ENCODE measurements at places on chromosomes 7 and 10. TPM values are rescaled to one million over a fixed set of nuclear protein-coding genes. Genes with fewer than 3 reads are reported as not detected.

Gene TRIL
- 36.6 TPM for polyA plus RNA-seq

Gene CALCR
- not detected for polyA plus RNA-seq

Gene NYAP1
- 2.5 TPM for polyA plus RNA-seq

Gene HYAL4
- 0.04 TPM for polyA plus RNA-seq

Gene AGR2
- polyA plus RNA-seq: 111 TPM

GRCh38 chr7:27605689-27606269, 56.9 kb downstream of the HIBADH start:
- no peak for DNase-seq

DNA sequence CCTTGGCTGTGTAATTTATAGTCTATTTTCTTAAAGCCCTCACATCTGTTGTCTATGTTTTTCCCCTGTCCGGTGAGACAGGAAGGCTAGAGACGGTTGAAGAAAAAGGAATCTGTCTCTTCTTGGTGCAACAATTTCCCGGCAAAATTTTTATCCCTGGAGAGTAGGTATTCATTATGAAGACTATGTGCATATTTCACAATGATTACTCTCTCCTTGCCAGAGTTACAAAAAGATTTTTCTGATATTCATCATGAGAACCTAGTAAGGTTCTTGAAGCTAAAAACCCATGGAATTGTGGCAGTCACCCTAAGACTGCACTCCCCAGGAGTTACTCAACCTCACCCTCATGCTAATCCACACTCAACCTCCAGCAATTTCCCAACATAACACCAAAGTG, 55.0 kb upstream of the GHITM start:
- no peak for DNase-seq

DNA sequence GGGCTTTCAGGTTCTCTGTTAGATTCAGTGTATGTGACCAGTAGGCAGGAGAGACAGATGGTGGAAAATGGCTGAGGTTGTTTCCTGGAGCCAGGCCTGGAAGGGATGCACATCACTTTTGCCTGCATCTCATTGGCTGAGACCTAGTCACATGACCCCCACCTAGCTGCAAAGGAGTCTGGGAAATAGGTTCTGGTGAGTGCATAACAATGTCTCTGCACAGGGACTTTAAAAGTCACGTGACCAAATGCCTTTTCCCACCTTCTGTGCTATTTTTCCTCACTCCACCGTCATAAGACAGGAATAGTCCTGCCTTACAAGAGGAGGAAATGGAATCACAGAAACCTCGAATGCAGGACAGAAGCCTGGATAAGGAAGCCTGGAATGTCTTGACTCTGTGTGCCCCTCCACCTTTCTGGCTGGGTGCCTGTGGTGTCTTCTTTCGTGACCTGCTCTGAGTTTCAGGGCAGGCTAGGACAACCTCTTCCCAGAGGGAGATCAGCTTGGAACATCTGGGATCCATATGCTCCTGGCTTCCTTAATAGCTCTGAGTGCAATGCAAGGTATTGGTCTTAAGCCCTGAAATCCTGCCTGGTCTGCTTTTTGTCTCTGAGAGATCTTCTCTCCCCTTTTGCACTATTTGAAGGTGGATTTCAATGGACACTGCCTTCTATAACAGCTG, 139.9 kb upstream of the ZNF438 start:
- DNase-seq: no peak

DNA sequence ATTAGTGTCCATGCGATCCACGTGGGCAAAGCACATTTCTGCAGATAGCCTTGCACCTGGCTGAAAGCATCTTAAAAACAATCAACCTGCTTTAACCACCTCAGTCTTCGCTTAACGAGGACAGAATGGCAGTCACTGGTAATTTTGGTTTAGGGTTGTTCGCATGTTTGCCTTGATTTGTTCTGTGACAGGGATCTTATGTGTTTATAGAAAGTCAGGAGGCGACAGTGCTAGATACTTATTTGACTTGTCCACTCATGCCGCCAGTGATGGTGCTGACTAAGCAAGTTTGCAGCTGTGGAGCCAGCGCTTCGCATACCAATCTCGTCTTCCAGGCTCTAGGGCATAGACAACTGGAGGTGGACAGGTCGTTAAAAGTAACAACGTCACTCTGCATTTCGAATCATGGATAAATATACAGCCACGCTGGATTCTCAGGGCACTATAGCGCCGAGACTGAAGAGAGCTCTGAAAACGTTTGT, 1.2 kb upstream of the TMEM243 start:
- no peak for DNase-seq

DNA sequence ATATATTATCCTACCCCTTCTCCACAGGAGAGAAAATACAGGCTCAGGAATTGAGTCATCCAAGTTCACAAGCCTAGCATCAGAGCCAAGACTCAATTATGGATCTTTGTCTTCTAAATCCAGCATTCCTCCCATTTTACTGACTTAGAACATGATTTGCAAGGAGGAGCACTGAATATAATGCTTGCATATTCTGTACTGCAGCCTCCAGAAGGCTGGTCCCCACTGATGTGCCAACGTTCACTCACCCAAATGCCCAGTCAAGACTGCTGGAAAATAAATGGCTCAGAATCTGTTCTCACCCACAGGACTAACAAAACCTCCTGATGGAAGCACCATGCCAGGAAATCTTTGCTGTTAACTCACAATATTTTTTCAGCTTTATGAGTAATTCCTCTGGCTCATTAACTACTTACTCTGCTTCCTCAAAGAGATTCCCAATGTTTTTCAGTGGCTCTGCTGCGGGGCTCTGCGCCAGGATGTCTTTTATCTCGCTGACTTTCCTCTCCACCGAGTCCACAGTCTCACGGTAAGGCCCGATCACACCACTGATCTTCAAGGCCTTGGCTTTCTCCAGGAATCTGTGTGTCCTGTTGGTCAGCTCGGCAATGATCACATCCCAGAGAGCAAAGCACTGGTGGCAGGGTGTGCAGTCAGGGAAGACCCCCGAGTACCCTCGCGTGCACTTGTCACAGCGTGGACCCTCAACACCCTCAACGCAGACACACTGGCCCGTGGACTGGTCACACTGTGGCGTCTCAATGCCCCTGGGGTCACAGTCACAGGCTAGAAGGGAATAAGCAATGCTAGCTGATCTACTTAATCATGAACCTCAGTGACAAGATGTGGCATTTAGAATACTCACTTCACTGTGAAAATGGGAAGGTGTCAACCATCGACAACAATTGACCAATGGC, 48.8 kb downstream of the DLD start:
- no peak for DNase-seq

- DNase-seq: no peak
Measured at GRCh38 chr7:112512451-112513210, 31.8 kb downstream of the LSMEM1 start.

GRCh38 chr10:132813560-132814468, 27.9 kb upstream of the NKX6-2 start:
- no peak for DNase-seq

DNA sequence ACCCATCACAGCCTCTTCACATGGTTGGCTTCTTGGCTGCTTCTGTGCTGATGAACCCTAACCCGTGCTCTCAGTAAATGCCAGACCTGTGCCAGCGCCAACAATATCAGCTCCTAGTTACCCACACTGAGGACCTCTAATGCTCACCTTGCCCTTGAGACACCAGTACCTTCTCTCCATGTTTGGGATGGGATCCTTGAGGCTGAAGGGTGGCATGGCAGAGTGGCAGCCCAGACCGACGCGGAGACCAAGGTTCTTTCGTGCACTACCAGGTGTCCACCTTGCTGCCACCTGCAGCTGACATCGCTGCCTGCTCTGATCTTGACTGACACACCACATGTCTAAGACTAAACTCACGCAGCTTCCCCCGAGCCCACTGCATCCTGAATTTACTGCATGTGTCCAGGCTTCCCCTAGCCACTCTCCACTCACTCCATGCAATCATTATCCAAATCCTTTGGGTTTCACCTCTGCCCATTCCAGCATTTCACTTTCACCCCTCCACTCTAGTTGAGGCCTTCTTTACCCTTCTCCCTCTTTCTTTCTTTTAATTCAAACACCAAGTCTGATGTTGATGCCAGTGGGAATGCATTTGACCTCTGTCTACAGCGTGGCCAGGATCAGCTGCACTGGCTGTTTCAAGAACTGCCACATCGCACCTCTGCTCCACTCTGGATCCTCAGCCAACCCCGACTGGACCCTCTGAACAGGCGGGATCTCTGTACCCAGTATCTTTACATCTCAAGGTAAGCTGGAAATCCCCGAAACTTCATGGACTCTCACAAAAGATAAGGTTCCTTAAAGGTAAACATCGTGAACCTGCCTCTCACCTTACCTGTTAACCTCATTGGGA, 294.9 kb downstream of the GLRX3 start:
- no peak for DNase-seq

DNA sequence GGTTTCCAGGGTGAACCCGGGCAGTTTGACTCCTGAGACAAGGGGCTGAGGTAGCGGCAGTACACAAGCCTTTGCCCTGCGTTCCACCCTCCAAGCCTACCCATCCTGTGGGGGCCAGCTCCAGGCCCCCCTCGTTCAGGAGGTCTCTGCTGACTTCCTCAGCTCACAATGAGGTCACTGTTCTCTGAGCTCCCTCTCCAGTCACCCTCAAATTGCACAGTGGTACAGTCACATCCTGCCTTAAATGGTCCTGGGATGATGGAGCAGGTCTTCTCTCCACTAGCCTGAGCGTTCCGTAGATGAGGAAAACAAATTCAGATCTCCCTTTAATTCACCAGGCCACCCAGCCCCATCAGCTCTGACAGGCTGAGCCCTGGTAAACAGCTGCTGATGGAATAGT, 90.2 kb downstream of the SH3PXD2A start:
- no peak for DNase-seq

GRCh38 chr10:44237364-44238049, 147.4 kb downstream of the CXCL12 start:
- no peak for DNase-seq

DNA sequence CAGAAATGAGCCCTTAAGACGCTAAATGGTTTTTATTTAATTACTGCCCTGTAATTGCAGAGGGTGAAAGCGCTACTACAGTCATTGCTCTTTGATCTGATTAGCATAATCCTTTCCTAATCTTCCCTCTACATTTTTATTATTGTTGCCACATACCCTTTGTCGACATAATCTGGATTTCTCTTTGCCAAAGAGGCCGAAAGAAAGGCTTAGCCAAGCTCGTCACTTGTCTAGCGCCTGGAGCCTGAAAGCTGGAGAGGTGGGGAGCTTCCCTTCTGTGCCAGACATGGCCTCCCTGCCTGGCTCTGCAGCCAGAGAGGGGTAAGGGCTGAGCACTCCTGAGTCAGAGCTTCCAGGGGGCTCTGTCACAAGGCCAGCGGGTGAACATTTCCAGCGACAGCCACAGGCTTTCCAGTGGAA, 145.9 kb downstream of the PRKAG2 start:
- no peak for DNase-seq

DNA sequence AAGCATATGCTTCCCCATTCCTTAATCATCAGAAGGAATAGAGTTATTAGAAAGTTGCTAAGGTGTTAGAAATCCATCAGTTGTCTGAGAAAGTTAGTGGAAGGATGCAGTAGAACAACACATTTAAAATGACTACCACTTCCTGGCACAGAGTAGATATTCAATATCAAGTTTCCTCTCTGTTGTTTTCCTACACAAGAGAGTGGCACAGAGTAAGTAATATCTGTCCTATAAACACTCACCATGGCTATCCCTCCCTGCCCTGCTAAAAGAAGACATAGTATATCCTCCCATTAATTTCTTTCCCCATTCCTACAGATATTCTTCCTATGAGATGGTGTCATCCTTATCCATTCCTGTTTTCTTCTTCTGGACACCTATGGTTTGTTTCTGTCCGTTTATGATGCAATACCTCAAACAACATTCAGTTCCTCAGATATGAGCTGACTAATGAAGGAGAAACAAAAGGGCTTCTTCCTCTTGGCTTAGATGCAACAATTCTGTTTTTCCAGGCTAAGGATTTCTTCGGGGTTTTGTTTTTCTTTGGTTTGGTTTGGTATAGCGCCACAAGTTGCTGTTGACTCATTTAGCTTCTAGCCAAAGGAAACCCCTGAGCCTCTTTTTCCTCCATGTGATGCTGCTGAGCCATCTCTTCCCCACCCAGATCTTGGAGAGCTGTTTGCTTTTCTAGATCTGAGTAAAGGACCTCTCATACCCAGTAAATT, 32.9 kb upstream of the BPGM start:
- no peak for DNase-seq

- no peak for DNase-seq
Measured at GRCh38 chr10:97913614-97914013, 64.0 kb downstream of the GOLGA7B start.

GRCh38 chr7:24921362-24921679, 58.7 kb downstream of the OSBPL3 start:
- DNase-seq: no peak

DNA sequence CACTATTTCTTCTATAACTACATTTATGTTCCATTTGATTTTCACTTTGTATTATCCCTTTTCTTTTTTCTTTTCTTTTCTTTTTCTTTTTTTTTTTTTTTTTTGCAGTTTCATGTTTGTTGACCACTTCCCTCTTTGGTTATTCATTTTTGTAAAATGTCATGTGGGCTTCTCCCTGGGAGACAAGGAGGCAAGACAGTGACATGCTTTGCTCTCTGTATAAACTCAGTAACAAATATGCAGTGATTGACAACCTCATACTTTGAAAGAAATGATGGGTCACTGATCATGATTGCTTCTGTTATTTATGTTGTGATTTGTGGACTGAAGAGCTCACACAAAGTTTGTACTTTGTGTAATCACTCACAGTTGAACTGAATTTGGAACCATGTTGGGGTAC, 90.2 kb upstream of the ABI1 start:
- no peak for DNase-seq

DNA sequence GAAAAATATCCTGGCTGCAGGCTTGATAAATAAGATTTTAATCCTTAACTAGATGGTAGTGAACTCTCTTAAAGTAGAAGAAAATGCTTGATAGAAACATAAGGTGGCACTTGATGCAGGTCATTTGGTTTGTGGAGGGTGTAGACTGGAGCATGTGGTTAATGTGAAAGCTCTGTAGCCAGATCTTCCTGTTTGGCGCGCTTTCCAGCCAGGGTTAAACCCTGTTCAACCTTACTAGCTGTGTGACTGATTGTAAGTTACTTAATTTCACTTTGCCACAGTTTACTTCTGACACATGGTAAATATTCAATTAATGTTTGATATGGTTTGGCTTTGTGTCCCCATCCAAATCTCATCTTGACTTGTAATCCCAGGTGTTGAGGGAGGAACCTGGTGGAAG, 394.0 kb downstream of the REEP3 start:
- DNase-seq: no peak

- peak; percentile 28 for DNase-seq
Measured at GRCh38 chr7:68176974-68177373, 1180.3 kb downstream of the TYW1 start.
